SK-N-MC (cell line): ENCODE measurements at places on chromosomes 5 and 9.
A peak's percentile ranks its signal among the peaks of the same experiment; 100 is the strongest.

- DNase-seq: no peak
Measured at GRCh38 chr9:127033789-127034188, 88.6 kb downstream of the ANGPTL2 start.

DNA sequence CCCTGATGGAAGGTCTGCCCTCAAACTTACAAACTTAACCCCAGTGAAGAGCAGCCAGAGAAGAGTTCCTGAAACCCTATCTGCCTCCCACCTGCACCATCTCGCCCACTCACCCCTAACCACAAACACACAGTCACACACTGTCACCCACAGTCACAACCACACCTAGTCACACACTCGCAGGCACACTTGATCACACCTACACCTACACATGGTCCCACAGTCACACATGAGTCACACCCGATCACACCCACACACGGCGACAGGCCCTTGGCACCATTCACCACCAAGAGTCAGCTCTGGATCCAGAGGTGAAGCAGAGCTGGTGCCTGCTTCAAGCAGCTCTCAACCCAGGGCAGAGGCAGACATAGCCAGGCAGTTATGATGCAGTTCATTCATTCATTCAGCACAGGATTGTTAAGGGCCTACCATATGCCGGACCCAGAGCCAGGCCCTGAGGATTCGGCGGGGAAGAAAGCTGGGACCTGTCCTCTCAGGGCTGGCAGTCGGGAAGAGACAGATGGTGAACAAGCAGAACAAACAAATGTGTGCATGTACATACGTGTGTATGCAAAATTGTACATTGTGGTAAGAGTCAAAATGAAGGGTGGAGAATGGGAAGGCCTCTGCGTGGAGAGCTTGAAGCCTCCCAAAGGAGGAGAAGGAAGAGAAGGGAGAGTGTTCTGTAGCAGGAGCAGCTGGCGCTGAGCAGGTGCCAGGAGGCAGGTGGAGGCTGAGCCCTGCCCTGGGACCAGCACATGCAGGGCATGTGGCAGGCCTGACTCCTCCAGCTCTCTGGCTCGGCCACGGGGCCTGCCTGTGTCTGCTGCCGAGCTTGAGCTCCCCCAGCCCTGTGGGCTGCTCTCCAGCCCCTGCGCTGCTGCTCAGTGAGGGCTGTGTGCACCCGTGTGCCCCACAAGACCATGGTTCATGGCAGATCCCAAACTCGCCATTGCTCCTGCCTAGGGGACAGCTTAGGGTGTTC, 6.4 kb downstream of the TSPAN17 start:
- no peak for DNase-seq

DNA sequence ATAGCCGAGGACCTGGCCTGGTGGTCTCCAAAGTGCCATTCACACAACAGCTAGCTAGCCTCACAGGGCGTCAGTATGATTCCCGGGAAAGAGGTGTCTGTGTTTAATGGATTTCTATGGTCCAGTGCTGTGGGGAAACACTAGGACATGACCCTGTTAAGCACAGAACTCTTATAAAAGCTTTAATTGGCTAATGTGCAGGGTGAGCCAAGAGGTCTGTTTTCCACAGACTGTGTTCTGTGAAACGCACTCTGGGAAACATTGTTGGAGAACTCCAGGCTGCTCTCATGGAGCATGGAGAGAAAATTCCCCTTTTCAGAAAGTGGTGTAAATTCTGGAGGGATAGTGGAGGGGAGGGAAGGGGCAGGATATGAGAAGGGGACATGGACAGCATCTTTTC, 331.4 kb downstream of the FBXL7 start:
- no peak for DNase-seq

- no peak for DNase-seq
Measured at GRCh38 chr5:110297152-110297670, 429.3 kb downstream of the TMEM232 start.

GRCh38 chr5:69271376-69271775, 36.7 kb downstream of the CDK7 start:
- no peak for DNase-seq

DNA sequence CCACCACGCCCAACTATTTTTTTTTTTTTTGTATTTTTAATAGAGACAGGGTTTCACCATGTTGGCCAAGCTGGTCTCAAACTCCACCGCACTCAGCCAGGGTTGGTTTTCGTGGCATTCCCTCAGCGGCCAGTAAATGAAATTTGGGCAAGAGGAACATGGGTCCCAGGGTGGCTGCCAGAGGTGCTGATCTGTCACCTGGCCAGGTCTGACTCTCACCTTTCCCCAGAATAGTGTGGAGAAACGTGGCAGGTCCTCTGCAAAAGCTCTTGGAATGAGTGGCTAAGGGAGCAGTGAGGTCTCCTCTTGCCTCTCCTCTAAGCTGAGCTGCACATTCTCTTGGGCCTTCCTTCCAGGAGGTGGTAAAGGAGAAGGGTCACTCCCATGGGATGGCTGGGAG, 170.1 kb downstream of the IRX2 start:
- no peak for DNase-seq

- no peak for DNase-seq
Measured at GRCh38 chr5:57491369-57491965, 8.9 kb upstream of the ACTBL2 start.

- DNase-seq: no peak
Measured at GRCh38 chr5:52607227-52607824, 180.4 kb upstream of the ITGA1 start.

DNA sequence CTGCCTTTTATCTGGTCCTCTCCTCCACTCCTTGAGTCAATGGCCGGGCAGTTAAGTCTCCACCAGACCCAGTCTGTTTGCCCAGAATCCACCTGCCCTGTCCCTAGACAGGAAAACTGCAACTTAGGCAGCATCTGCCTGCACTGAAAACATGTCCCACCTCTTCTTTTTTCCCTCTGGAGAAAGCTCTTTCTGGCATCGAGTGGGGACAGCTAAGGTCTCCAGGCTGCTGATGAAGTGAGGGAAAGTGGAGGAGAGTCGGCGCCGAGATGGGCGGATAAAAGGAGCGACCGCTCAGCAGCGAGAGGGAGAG, 243 bp upstream of the SHISAL2B start:
- no peak for DNase-seq

DNA sequence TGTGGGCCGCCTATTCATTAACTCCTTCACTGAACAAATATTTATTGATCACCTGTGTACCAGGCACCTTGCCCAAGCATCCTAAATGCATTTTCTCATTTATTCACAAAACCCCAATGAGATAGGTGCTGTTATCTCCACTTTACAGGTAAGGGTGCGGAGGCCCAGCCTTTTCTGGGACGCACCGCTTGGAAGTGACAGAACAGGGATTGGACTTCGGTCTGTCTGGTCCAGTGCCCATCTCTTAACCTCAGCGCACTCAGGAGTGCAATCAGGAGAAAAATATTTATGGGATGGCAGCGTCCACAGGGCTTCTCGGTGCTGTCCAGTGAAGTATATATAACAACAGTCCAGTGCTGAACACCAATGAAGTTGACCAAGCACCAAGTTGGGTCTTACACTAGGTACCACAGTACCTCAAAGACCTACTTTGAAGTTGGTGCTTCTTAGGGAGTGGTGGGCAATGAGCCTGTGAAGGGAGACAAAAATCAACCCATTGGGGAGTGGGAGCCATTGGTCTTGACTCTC, 18.9 kb upstream of the GARNL3 start:
- no peak for DNase-seq

- no peak for DNase-seq
Measured at GRCh38 chr5:158606233-158606632, 493.5 kb downstream of the EBF1 start.

- DNase-seq: no peak
Measured at GRCh38 chr5:128632264-128632663, 94.2 kb upstream of the FBN2 start.

GRCh38 chr5:143413958-143414669, 10.6 kb upstream of the NR3C1 start:
- DNase-seq: no peak

GRCh38 chr5:165227515-165227914, 1722.1 kb downstream of the MAT2B start:
- DNase-seq: no peak

GRCh38 chr9:38347271-38347671, 45.2 kb upstream of the ALDH1B1 start:
- no peak for DNase-seq

DNA sequence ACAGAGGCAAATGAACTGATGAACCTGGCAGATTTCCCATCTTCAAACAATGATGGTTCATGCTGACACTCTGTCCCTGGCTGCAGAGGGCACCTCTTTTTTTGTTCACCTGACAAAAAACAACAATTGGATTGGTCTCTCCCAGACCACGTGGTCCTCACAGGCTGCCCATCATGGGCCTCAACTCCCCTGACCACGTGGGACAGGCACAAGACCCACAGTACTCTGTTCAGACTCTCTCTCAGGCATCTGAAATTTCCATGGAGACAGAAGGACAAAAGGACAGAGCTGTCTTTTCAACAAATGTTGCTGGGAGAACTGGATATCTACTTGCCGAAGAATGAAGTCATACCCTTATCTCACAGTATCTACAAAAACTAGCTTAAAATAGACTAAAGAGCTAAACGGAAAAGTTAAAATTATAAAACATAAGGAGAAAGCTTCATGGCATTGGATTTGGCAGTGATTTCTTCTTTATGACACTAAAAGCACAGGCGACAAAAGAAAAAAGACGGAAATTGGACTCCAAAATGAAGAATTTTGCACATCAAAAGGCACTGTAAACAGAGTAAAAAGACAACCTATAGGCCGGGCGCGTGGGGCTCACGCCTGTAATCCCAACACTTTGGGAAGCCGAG, 12.2 kb upstream of the DRD1 start:
- no peak for DNase-seq

- no peak for DNase-seq
Measured at GRCh38 chr9:136186386-136186785, 18.5 kb downstream of the LHX3 start.

- DNase-seq: no peak
Measured at GRCh38 chr5:14864181-14864812, 7.3 kb downstream of the ANKH start.

- DNase-seq: peak; percentile 48
Measured at GRCh38 chr5:135269931-135270421, 129.1 kb downstream of the MACROH2A1 start.

DNA sequence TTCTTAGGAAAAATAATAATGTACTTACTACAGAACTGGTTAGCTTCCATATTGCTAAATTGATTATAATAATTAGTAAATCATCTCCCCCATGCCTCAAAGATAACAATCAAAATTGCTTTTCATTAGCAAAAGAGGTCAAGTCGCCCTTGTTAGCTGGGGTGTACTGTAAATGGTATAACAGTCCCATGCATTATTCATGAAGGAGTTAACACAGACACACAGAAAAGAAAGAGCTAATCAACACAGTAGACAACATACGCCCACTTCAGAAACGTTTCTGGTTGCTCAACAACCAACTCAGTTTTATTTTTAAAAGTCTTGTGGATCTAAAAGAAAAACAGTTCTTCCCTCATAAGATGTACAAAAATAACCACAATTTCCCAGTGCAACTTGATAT, 100.2 kb downstream of the MPDZ start:
- peak; percentile 10 for DNase-seq

DNA sequence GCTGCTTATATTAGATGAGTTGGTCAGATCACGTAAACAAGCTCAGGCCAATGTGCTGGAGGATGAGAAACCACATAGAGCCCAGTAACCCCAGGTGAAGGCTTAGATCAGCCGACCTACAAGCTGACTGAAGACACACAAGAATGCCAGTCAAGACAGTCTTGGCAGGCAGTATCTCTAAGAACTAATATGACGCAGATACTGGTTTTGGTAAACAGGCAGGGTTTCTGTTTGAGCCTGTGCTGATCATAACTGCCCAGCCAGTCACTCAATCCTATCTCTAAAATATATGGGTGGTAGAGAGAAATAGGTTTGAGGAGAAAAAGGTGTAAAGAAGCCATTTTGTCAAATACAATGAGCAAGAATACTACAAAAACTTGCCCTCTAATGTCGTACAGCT, 7.8 kb upstream of the RIGI start:
- DNase-seq: no peak

GRCh38 chr5:51433052-51433710, 49.9 kb downstream of the ISL1 start:
- no peak for DNase-seq

GRCh38 chr9:103816146-103816545, 278.0 kb upstream of the SMC2 start:
- DNase-seq: no peak

DNA sequence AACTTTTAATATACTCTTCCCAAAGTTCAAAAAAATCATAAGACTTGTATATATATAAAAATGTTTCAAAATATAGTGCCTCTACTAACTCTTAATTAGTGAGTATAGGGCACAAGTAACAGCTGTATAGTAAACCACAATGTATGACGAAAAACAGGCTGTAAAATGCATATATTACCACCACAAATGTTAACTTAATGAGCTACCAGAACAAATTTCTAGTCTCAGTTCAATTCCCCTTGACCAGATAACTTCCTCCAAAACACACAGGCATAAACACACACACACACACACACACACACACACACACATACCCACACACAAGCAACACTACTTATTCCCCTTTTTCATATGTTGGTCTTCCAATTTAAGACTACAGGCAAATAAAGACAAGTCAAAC, 78.8 kb downstream of the FBXL17 start:
- DNase-seq: no peak

GRCh38 chr9:83959061-83959460, 21.0 kb downstream of the HNRNPK start:
- no peak for DNase-seq

DNA sequence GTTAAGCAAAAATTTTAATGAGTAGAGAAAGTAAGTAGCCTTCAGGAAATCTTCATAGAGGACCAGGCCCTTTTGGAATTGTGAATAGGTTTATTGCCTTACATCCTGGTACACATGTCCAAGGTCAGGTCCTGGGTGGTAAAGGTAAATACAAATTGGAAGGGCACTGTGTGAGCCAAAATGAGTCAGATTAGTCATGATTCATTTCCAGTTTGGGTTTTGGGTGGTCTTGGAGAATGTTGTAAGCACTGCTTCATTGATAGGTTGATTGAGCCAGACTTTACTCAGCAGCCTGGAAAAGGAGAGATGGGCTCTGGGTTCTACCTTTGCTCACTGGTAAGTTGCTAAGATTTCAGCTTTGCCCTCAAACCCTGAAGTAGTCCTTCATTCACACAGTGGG, 82.5 kb upstream of the ZNF169 start:
- no peak for DNase-seq

DNA sequence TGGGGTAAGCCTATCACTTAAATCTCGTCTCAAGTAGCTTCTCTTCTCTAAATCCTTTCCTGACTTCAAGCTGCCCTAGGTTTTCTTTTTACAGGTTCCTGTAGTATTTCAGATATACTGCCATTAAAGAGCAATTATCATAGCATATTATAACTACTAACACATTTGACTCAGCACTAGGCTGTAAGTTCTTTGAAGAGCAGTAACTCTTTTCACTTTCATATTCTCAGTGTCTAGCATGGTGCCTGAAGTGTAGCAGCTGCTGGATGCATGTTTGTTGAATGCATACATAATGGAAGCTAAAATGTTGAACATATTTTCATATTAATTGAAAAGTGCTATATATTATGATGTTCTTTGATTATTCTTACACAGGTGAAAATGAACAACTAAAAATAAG, 22.5 kb downstream of the CCDC152 start:
- DNase-seq: no peak

- DNase-seq: no peak
Measured at GRCh38 chr9:84297162-84297821, 43.3 kb downstream of the SLC28A3 start.
